COR-L47 (cell line): ENCODE measurements at places on chromosomes 6 and 20.
A peak's percentile ranks its signal among the peaks of the same experiment; 100 is the strongest.

DNA sequence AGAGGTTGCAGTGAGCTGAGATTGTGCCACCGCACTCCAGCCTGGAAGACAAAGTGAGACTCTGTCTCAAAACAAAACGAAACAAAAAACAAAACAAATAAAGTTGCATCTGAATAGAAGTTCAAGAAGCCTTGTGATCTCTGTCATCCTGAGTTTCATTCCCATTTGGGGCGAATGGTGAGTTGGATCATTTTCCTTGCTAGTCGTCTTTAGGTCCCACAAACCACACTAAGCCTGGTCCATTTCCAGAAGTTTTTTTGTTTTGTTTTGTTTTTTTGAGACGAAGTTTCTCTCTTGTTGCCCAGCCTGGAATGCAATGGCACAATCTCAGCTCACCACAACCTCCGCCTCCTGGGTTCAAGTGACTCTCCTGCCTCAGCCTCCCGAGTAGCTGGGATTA, 33.8 kb downstream of the ZNF217 start:
- no peak for DNase-seq

GRCh38 chr20:58746620-58747019, 54.0 kb downstream of the NPEPL1 start:
- DNase-seq: no peak

GRCh38 chr6:108180776-108181175, 15.0 kb downstream of the NR2E1 start:
- DNase-seq: no peak

DNA sequence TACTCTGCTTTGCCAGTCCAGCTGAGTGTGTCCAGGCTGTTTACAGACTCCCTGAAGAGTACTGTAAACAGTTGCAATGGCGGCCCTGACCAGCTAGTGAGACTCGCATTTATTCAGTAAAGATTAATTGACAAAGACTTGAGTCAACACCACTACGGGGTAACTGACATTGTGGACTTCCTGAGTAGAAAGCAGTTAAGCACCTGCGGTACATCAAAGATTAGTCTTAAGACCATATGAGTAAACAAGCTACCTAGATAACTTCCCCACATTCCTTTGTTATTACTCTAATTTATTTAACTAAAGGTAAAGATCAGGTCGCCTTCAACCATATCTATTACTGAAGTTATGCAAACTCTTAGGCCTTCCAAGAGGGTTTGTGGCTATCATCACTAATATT, 12.6 kb downstream of the VPS52 start:
- DNase-seq: no peak

GRCh38 chr20:63891061-63892002, 3.6 kb upstream of the DNAJC5 start:
- no peak for DNase-seq

GRCh38 chr6:85641897-85642773, 551 bp downstream of the SYNCRIP start:
- peak; percentile 47 for DNase-seq

- DNase-seq: no peak
Observed at GRCh38 chr6:152981219-152981618, 1.6 kb downstream of the FBXO5 start.

GRCh38 chr6:165581678-165582077, 81.4 kb downstream of the PDE10A start:
- no peak for DNase-seq

DNA sequence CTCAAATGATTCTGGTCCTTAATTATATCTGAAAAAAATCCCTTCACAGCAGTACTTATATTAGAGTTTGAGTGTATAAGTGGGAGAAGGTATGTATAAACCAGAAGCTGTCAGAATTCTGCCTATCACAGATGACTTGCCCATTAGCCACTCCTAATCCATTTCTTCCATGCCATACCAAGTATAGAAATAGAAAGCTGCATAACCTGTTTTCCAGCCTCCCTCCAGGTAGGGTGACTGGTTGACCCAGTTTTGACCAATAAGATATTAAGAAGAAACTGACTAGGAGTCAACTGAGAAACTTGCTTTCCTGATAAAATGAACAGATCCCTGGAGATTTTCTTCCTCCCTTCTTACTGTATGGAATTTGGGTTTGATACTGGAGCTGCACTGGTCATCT, 112.2 kb upstream of the GRIK2 start:
- no peak for DNase-seq

DNA sequence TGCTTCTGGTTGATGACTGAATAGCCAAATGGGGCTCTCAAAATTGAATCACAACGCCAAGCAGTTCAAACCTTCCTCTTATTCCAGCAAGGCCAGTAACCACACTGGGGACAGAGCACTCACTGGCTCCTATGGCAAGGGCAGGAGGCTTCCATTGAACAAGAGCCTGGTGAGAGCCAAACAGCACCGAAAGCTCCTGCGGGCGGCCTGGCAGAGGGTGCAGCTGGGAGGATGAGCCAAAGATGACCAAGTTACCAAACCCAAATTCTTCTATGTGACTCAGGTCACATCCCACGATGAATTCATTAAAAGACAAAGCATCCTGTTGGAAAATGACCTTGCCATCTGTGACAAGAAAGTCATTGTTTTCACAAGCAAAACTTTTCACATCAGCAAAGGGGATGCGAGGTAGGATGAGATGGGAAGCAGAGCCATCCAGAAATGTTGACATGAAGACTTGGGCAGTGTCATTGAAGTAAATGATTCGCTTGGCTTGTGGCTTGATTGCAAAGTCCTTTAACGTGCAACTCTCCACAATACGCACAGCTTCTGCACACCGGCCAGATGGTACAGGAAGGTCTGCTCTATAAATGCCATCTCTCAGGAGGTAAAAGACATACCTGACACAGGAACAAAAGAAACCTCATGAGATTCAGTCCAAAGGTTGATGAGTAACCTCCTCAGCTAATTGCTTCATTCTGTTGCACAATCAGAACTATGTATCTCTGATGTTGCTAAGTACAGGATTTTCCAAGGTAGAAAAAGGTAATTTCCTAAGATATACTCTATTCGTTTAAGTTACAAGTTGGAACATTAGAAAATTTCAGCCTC, 36.3 kb downstream of the ROS1 start:
- no peak for DNase-seq

DNA sequence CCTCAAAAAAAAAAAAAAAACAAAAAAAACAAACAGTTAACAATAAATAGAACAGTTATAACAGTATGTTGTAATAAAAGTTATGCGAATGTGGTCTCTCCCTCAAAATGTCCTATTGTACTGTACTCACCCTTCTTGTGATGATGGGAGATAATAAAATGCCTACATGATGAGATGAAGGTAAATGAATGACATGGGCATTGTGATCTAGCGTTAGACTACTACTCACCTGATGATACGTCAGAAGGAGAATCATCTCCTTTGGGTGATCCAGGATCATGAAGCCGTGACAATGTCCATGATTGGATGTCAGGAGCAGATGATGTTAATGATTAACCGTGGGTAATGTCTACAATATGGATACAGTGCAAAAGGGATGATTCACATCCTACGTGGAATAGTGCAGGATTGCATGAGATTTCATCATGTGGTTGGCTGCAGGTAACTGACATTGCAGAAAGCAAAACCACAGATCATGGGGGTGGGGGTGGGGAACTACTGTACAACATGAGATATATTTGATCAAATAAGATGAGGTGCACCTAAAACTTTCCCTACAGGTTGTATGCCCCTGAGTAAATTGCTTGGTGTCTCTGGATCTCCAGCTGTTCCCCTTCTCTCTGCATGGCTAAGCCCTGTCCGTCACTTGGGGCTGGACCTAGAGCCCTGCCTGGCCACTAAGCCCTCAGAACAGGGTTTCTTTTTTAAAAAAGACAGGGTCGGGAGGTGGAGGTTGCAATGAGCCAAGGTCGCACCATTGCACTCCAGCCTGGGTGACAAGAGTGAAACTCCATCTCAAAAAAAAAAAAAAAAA, 6.2 kb upstream of the RBCK1 start:
- no peak for DNase-seq

DNA sequence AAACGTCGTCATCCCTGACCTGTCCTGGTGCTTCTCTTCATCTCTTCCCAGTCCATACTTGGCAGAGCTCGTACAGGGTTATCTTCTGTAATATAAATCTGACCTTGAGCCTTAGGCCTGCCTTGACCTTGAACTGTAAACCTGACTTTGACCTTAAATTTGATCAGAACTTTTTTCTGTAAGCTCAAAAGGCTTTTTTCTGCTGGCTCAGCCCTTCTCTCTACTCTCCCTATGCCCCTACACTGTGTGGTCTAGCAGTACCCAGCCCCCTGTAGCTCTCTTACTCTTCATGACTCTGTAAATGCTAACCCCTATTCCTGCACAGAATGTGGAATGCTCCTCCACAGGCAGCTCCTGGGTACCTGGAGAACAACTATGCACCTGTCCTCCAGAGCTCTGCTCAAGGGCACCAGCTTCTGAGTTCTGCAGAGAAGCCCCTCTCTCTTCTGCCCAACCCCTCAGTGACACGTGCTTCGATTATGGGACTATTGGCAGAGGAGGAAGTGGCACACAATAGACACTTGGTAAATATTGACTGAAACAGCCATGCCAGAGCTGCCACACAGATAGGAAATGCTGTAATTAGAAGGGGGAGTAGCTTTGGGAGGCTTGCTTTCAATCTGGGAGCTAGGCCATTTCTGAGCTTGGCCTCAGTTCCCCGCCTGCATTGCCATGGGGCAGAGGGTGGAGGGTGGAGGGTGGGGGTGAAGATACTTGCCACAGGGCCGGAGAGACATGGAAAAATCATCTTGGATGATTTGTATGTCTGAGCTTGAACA, 15.4 kb downstream of the SNPH start:
- peak; percentile 68 for DNase-seq

DNA sequence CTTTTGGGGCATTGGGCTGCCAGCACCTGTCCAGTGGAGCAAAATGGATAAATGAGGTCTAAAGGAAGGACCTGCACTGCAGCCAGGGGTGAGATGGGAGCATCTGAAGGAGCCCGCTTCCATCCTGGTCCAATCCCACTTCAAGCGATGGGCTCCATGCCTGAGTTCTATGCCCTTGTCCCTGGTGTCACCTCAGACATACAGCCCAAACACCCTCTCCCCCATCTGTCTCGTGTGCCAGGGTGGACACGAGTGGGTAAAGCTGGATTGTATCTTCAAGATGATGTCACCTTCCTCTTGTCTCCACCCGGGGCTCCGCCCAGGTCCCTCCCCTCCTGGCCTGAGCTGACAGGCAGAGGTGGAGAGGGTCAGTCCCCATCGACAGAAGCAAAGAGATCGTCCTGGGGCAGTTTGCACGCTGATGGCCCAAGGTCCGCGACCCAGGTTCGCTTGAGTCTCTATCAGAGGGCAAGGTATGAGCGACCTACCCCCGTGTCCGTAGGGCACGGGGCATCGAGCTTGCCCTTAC, 544 bp downstream of the SMIM29 start:
- no peak for DNase-seq

- no peak for DNase-seq
Observed at GRCh38 chr20:37315452-37316110, 26.1 kb downstream of the MANBAL start.

GRCh38 chr6:157090736-157091135, 232.6 kb downstream of the TMEM242 start:
- DNase-seq: no peak

GRCh38 chr6:3869632-3870527, 20.7 kb downstream of the FAM50B start:
- DNase-seq: no peak

GRCh38 chr20:33836277-33836676, 25.1 kb downstream of the CHMP4B start:
- DNase-seq: no peak

DNA sequence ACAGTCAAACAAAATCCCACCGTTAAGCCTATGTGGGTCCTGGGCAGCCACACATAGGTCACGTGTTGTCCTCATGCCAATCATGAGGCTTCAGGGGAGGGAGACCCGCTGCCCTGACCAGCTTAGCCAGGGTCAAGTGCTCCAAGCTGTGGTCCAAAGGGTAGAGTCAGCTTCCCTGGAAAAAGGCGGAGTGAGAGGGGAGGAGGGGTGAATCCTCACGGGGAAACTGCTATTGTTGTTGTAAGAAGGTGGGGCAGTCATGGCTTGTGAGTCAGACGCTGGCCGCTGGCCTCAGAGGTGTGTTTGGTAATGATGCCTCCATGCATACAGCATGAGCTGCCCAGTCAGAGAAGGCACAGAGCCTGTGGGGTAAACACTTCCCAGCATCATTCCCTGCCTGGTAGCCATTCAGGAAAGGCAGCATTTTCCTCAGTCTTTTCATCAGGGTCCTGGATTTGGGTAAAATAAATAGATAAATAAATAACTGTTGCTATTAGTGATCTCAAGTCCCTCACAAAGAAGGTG, 8.7 kb downstream of the CST3 start:
- no peak for DNase-seq

GRCh38 chr6:136761227-136761922, 30.9 kb downstream of the MAP3K5 start:
- DNase-seq: no peak

- DNase-seq: no peak
Observed at GRCh38 chr6:71414486-71414885, 125.9 kb downstream of the OGFRL1 start.

- no peak for DNase-seq
Observed at GRCh38 chr20:18783385-18783959, 30.1 kb upstream of the SCP2D1 start.

DNA sequence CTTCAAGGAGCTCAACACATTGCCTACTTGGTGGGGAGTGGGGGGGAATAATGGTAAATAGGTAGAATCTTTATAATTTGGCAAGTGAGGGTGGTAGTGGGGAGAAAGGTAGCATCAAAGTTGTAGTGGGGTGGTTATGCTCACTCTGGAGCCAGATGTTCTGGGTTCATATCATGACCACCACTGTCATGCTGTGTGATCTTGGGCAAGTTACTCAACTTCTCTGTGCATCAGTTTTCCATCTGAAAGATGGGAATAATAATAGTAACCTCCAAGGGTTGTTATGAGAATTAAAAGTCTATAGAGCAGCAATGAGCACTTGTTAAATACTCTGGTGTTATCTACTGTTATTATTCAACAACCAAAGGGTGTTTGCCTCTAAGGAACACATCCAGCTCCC, 22.0 kb upstream of the PREX1 start:
- DNase-seq: no peak

- DNase-seq: no peak
Observed at GRCh38 chr6:106790149-106790770, 160.9 kb downstream of the QRSL1 start.

- no peak for DNase-seq
Observed at GRCh38 chr20:7490288-7490687, 450.0 kb downstream of the HAO1 start.

GRCh38 chr6:71258078-71258866, 30.3 kb upstream of the OGFRL1 start:
- no peak for DNase-seq
